ENCODE measurements at places on chromosomes 2 and 18. TPM values are rescaled to one million over a fixed set of nuclear protein-coding genes. Genes with fewer than 3 reads are reported as not detected.
A peak's percentile ranks its signal among the peaks of the same experiment; 100 is the strongest.

The B4GALT6 gene
- not detected for total RNA-seq

The CCL20 gene
- total RNA-seq: 2.3 TPM

DNA sequence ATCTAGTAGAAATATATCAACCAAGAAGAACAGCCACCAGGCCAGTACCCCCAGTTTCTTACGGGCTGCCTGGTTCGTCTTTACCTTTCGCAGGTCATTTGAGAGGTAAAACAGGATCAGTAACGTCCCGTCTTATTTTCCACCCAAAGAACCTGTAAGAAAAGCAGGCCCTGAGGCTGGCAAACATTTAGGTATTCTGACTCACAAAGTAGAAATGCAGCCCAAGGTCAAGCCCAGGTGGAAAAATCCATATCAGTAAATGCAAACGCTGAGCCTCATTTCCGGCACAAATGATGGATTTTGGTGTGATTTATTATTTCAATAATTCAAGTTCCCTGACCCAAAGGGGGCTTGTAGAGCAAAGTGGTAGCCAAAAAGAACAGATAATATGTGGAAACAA lies 171.2 kb downstream of the ZNF516 start:
- DNase-seq: no peak

- DNase-seq: no peak
Measured at GRCh38 chr2:217834057-217834620, 168.7 kb downstream of the TNS1 start.

GRCh38 chr18:69397096-69397495 lies 3.6 kb upstream of the DOK6 start:
- DNase-seq: no peak

GRCh38 chr18:3330622-3331021 lies 68.7 kb downstream of the MYL12B start:
- DNase-seq: no peak

The TMEM163 gene
- total RNA-seq: 0.06 TPM

DNA sequence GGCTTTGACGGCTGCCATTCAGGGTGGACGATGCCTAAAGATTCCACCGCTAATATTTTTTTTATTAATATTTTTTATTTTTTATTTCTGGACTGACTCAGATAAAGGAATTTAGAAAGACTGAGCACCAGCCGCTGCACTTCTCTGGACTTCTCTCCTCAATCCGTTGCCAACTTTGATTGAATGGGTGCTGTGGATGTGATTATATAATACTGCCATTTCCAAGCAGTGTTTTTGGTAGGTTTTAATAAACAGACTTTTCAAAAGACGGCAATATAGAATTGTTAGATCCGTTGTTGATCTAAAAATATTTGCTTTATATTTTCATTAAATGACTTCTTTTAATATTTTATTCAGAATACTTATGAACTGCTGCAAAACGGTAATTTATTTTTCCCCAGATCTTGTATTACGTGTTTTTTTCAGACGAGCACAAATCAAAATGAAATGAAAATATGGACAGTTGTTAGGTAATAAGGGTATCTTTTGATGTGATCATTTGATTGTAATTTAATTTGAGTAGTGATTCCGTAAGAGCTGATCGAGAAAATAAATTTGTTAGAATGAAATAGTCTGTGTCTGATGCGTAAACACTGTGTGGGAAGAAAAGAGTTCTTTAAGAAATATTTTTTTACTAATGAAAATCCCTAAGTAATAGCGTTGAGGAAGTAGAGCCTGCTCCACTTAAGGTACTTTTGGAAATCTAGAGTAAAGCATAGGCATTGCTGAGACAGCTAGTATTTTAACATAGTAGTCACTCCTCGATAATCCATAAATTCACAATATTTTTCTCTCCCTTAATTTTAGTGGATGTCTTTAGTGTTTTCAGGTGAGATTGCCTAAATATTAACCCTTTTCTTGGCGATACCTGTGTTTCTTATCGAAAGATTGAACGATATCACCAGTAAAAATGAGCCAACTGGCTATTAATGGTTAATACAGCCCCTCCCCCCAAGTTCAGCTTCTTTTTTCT lies 4.4 kb downstream of the POU3F3 start:
- no peak for DNase-seq

GRCh38 chr18:48514786-48515185 lies 24.0 kb upstream of the CTIF start:
- no peak for DNase-seq

The IL1F10 gene
- not detected for total RNA-seq

- no peak for DNase-seq
Measured at GRCh38 chr2:32342801-32343200, 14.0 kb upstream of the BIRC6 start.

The DIPK1C gene
- total RNA-seq: not detected

DNA sequence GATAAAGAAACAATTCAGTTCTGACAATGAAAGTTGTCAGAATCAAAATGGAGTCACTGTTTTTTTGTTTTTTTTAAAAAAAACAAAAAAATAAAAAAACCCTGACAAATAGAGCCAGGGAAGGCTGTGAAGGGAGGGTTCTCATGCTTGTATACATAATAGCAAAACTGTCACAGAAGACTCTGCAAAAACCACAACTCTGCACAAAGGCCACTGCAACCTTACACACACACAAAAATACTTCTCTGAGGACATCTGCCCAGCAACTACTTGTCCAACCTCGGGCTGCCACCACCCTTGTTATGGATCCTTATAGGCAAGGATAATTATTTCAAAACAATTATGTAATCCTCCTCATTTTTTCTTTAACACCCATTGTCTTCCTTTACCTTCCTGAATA lies 41.9 kb upstream of the C2orf66 start:
- DNase-seq: no peak

- DNase-seq: no peak
Measured at GRCh38 chr2:183950673-183951072, 647.7 kb upstream of the ZNF804A start.

DNA sequence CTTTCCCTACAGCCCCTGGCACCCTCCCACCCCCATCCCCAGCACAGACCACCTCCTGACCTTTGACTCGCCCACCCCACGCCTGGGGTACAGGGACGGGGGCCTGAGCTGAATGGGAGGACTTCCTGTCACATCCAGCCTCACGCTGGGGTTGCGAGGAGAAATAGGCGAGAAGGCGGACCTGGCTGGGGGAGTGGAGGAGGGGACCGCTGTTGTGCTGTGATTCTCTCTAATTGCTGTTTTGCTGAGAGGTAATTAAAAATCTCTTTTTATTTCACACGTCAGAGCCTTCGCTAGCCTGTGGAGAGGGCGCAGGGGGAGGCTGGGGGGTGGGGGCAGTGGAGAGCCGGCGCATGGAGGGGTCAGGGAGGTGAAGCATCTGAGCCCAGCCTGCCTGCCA lies 9.7 kb upstream of the ECEL1 start:
- no peak for DNase-seq

DNA sequence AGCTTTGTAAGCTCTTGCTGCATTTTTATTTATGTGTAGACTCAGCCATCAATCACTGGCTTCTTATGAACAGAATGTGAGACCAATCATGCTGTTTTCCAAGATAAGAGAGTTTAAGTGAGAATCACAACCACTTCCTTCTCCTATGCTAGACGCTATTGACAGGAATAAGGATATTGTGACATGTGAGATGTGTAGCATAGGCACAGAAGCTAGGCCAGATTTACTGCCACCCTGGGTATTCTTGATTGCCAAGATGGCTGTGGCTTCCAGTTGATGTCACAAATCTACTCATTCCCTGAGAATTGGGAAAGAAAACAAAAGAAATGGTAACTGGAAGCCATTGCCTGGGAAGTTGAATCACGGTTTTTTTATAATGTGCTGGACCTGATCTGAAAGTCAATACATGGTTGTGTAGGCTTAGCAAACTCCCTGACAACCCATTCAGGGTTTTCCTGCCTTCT lies 49.9 kb downstream of the RAB27B start:
- peak; percentile 32 for DNase-seq

DNA sequence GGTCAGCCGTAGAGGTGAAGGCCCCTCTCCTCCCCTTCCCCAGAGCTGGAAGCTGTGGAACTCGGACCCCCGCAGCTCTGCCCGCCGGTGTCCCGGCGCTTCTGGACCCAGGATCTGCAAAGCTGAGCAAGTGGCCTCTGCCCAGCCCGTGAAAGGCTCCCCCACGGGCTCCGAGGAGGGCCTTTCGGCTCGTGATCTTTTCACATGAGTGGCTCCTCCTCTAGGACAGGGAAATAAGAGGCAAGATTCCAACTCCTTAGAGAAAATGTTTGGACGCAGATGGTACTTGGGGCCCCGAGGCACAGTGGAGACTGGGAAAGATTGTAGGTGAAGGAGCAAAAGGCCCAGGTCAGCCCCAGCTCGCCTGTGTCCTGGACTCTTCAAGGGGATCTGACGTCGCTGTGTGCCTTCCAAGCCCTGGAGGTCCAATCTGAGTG lies 48.2 kb upstream of the SP3 start:
- no peak for DNase-seq

DNA sequence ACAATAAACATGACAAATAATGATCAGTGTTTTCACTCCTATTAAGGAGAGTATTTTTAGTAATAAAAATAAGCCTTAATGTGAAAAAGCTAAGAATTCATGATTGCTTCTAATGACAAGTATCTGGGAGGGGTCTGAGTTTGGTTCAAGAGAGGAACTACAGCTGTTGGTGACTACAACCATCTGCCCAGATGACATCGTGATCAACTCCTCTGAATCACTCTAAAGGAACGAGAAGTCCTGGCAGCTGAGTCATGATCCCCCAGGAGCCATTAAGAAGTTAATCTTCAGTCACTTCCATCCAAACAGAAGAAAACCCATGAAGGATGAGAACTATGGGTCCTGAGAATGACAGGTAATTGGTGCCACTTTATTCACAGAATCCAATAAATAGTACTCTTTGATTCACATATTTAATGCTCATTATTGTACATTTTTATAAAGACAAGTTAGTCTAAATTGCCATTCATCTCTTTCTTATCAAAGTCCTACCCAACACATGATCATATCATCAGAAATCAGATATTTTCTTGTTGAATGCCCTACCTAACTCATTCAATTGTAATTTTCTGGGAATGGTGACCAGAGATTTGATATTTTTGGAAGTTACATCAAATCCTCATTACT lies 6.8 kb downstream of the TFPI start:
- DNase-seq: peak; percentile 99

GRCh38 chr2:110714452-110715224 lies 17.7 kb upstream of the ACOXL start:
- DNase-seq: no peak

Measured in LHCN-M2 (cell line).